Peyer's patch (tissue), 4 donors: ENCODE measurements at places on chromosomes 16 and 17.

DNA sequence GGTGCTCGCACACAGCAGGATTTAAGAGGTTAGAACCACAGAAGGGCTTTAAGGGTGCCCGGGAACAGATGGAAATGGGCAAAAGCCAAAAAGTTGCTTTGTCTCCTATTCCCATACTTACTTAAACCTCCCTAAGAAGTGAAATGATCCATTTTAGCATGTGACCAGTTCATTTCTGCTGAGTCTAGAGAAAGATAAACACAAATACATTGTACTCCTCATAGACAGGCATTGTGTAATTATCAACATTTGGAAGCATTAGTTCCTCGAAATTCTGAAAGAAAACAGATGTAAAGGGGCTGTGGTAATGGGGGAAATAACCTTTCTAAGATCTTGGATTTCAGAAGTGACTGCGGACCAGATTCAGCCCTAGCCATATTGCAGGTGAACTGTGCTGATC lies 178.3 kb downstream of the CYB561 start:
- DNase-seq, result no peak
- H3K4me1 ChIP-seq, result no peaks in the 10 kb centered on the region
- H3K27ac ChIP-seq, result no peak overlapping the region
- no peak overlapping the region for H3K4me3 ChIP-seq

- H3K36me3 ChIP-seq, result no peaks in the 10 kb centered on the region
- no peak overlapping the region for H3K4me3 ChIP-seq
- no peaks in the 10 kb centered on the region for H3K27me3 ChIP-seq
- peak overlapping the region; percentile 63 for H3K27ac ChIP-seq
- H3K4me1 ChIP-seq, result peaks cover 4% of the 10 kb centered on the region
Measured at GRCh38 chr17:43019418-43019817, 2.8 kb downstream of the VAT1 start.

DNA sequence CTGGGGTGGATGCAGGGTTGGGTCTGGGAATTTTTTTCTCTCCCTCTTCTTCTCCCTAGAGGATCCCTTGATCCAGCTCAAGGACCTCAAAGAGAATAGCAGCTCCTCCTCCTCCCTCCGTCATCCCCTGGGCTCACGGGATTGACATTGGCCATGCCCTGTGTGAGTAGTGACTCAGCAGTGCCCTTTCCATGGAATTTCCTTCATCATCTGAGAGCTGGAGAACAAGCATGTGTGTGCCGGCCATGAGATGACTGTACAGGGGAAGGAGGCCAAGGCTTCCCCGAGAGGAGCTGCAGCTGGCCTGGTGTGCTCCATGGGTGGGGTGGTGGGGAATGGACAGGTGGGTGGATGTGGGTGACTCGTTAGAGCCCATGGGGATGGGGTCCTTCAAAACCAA lies 8.9 kb upstream of the WSCD1 start:
- no peak for DNase-seq
- no peaks in the 10 kb centered on the region for H3K36me3 ChIP-seq
- no peak overlapping the region for H3K27ac ChIP-seq
- no peaks in the 10 kb centered on the region for H3K4me1 ChIP-seq
- H3K27me3 ChIP-seq, result no peaks in the 10 kb centered on the region
- H3K4me3 ChIP-seq, result no peak overlapping the region

DNA sequence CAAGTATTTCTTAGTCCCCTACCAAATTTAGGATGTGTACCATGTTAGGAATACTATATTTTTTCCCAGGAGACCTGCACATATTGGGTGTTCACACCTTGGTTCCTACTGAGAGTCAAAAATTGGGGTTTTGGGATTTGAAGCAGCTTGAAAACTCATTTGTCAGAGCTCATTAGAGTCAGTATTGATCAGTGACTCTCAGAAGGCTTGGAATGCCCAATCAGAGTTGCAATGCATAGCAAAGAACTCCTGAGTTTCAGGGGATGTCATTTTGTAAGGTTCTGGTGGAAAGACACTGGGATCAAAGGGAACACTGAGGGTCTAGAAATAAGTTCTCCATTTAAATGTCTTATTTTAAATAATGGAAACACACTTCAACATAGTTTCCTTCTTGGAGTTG lies 5.1 kb downstream of the HLF start:
- no peaks in the 10 kb centered on the region for H3K4me1 ChIP-seq
- no peak overlapping the region for H3K4me3 ChIP-seq
- no peaks in the 10 kb centered on the region for H3K36me3 ChIP-seq
- H3K27ac ChIP-seq, result no peak overlapping the region
- no peak for DNase-seq

DNA sequence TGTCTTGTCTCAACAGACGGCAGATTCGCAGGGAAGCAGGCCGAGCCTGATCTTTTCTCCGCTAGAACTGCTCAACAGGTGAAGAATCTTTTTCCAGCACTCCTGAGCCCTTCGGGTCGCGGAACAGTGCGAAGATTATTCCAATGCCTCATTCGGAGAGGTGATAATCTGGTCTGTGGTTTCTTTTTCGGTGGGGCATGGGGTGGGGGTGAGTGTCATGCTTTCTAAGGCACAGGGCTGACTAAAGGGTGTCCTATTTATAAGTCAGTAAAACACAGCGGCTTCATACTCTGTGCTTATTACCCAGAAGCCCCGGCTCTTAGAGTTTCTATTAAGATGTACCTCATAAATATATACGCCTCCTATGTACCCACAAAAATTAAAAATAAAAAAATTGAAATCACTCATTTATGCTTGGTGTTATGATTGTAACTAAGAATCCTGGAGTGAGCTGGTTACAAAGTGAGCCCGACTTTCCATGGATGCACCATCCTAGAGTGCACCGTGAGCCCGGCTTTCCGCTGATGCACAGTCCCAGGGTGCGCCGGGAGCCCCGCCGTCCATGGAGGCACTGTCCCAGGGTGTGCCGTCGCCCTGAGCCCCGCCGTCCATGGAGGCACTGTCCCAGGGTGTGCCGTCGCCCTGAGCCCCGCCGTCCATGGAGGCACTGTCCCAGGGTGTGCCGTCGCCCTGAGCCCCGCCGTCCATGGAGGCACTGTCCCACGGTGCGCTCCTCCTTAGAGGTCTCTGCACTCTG lies 164.9 kb downstream of the IRX3 start:
- DNase-seq, result no peak
- H3K27ac ChIP-seq, result no peak overlapping the region
- no peaks in the 10 kb centered on the region for H3K27me3 ChIP-seq
- H3K4me1 ChIP-seq, result no peaks in the 10 kb centered on the region
- no peak overlapping the region for H3K4me3 ChIP-seq

DNA sequence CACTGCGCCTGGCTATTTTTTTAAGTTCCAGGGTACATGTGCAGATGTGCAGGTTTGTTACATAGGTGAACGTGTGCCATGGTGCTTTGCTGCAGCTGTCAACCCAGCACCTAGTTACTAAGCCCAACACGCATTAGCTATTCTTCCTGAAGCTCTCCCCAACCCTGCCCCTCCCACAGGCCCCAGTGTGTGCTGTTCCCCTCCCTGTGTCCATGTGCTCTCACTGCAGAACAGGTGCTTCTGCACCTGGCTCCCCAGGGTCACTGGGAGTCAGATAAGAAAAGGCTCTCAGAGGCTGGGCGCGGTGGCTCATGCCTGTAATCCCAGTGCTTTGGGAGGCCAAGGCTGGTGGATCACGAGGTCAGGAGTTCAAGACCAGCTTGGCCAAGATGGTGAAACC lies 6.2 kb downstream of the HASPIN start:
- H3K4me1 ChIP-seq, result no peaks in the 10 kb centered on the region
- no peaks in the 10 kb centered on the region for H3K27me3 ChIP-seq
- H3K27ac ChIP-seq, result no peak overlapping the region
- no peaks in the 10 kb centered on the region for H3K36me3 ChIP-seq

DNA sequence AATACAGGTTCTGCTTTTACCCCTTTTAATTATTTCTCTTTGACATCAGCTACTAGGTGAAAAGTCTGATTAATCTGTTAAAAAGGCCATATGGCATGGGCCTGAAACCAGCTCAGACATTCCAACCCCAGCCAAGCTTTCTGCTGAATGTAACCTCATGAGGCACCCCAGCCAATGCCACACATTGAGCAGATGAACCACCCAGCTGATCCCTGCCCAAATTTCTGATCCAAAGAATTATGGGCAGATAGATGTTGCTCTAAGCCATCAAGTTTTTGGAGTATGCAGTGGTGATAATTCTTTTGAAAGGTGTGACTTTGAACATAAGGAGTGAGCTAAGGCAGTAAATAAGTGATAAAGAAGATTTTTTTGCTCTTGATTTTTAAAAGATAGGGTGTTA lies 177.6 kb upstream of the AXIN2 start:
- no peaks in the 10 kb centered on the region for H3K4me1 ChIP-seq
- no peak overlapping the region for H3K4me3 ChIP-seq
- DNase-seq, result no peak
- H3K27me3 ChIP-seq, result no peaks in the 10 kb centered on the region
- H3K27ac ChIP-seq, result no peak overlapping the region

DNA sequence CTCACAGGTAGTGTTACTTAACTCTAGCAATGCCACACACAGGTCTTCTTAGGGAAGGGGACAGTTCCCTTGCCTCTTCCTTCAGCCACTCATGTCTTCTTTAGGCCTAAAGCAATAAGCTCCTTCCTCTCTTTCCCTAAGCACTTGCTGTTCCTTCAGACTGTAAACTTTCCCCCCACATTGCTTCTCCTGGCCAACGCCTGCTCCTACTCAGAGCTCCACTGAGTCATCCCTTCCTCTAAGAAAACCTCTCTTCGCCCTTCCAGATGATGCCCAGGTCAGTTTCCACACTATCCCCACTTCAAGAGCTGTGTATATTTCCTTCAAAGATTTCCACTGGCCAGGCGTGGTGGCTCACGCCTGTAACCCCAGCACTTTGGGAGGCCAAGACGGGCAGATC lies 12.5 kb upstream of the EPOP start:
- H3K4me1 ChIP-seq, result no peaks in the 10 kb centered on the region
- no peak overlapping the region for H3K27ac ChIP-seq
- no peak overlapping the region for H3K4me3 ChIP-seq
- no peaks in the 10 kb centered on the region for H3K27me3 ChIP-seq

DNA sequence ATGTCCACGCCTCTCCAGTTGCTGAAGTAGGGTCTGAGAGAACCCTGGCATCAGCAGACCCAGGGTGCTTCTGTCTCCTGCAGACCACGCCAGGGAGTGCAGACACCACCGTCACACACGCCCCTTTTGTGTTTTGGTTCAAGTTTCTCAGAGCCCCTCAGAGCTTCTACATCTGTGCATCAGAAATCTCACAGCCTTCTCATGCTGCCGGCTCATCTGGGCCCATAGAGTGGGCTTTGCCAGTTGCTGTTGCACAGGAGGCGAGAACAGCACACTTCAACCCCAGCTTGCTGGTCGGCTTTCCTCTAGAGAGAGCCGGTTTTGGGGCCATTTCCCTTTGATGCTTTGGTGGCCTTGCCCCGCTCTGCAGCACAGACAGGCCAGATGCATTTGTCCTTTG lies 60.9 kb downstream of the PDPK1 start:
- peaks cover 6% of the 10 kb centered on the region for H3K4me1 ChIP-seq
- no peaks in the 10 kb centered on the region for H3K27me3 ChIP-seq
- H3K36me3 ChIP-seq, result peaks cover 50% of the 10 kb centered on the region
- H3K4me3 ChIP-seq, result no peak overlapping the region

DNA sequence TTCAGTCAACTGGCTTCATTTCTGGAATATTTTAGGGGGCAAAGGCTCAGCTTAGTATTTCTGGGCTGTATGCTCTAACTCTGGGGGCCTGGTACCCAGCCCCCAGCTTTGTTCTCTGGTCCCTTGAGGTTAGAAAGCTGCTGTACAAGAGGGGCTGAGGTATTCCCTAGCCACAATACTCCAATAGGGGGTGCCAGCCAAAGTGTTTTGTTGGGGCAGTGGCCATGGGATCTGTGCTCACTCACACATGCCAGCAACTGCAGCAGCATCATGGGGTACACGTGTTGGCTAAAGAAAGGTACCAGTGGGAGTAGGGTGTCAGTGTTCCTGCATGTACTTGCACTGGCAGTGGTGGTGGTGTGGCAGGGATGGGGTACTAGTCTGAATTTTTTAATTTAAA lies 257.3 kb downstream of the CA10 start:
- no peak overlapping the region for H3K4me3 ChIP-seq
- H3K27ac ChIP-seq, result no peak overlapping the region
- no peaks in the 10 kb centered on the region for H3K27me3 ChIP-seq
- H3K4me1 ChIP-seq, result no peaks in the 10 kb centered on the region

GRCh38 chr16:3509470-3509928 lies 8.7 kb downstream of the CLUAP1 start:
- DNase-seq, result peak; percentile 86
- no peaks in the 10 kb centered on the region for H3K36me3 ChIP-seq
- H3K27ac ChIP-seq, result peak overlapping the region; percentile 35
- no peak overlapping the region for H3K4me3 ChIP-seq
- no peaks in the 10 kb centered on the region for H3K4me1 ChIP-seq

GRCh38 chr16:86377251-86378022 lies 132.9 kb upstream of the FOXF1 start:
- no peaks in the 10 kb centered on the region for H3K36me3 ChIP-seq
- H3K4me3 ChIP-seq, result no peak overlapping the region
- no peaks in the 10 kb centered on the region for H3K27me3 ChIP-seq
- no peaks in the 10 kb centered on the region for H3K4me1 ChIP-seq
- DNase-seq, result no peak
- no peak overlapping the region for H3K27ac ChIP-seq

- no peaks in the 10 kb centered on the region for H3K27me3 ChIP-seq
- peak; percentile 85 for DNase-seq
- no peaks in the 10 kb centered on the region for H3K4me1 ChIP-seq
- H3K36me3 ChIP-seq, result no peaks in the 10 kb centered on the region
Measured at GRCh38 chr17:34420254-34420766, 57.3 kb upstream of the CCL1 start.

DNA sequence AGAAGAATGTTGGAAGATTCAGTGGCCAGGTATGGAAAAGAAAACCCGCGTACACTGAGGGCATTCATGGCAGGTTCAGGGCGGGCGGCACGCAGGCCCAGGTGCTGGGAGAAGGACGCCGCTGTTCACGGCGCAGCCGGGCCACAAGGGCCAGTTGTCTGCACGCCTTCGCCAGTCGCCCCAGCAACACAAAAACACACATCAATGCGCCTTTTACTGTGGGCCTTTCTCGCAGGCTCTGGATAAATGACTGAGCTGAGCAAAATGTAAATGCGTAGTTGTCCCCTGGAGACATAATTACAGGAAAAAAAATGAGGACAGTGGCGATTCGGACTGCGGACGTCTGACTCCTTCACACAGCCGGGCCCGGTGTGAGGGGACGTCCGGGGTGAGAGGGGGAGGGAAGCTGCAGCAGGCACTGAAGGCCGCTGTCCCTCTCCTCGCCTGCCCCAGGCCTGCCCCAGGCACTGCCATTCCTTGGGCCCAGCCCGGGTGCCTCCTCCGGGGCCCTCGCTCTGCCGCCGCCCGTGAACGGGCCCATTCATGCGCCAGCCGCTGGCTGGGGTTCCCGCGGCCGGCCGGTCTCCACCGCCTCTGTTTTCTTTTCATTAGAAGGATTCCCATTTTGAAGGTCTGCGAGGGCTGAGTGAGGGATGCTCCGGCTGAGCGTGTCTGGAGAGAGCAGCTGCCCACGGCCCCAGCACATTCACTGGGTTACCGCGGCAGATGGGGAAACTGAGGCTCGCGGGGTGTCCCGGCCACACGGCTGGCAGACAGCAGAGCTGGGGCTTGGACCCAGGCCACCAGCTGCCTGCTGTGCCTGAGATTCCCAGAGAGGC lies 6.5 kb upstream of the ZNF469 start:
- no peaks in the 10 kb centered on the region for H3K27me3 ChIP-seq
- no peak overlapping the region for H3K4me3 ChIP-seq
- DNase-seq, result no peak
- H3K27ac ChIP-seq, result no peak overlapping the region
- H3K36me3 ChIP-seq, result no peaks in the 10 kb centered on the region
